SIG-M5 (cell line): ENCODE measurements at places on chromosomes 16 and 17.

DNA sequence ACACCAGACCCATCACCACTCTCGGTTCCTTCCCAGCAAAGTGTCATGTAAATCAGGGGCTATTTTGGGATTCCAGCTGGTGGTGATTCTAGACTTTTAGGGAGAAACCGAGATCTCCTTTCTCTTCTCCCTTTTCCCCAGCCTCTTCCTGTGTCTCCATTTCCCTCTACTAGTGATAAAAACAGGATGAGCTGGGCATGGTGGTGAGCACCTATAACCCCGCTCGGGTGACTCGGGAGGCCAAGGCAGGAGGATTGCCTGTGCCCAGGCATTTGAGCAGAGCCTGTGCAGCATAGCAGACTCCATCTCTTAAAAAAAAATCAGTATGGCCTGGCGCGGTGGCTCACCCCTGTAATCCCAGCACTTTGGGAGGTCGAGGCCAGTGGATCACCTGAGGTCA is 6.1 kb downstream of the TBX21 start:
- no peak for DNase-seq

DNA sequence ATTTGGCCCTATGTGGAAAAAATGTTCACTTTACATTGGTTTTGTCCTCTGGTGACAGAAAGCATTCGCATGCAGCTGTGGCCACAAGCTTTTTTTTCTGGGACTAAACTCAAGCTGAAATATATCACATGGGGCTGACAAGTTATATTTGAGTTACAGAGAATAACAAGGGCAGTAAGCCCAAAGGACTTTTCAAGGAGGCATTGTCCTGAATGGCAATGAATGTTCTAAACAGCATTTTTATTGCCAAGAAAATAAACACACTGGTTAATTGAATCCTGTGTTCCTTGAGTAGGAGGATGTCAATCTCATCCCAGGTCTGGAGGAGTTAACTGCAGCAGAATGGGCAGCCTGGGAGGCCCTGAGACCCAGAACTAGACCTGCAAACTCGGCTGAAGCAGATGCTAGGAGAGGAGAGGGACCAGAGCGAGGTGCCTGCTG is 114.5 kb downstream of the COPRS start:
- DNase-seq, result no peak

DNA sequence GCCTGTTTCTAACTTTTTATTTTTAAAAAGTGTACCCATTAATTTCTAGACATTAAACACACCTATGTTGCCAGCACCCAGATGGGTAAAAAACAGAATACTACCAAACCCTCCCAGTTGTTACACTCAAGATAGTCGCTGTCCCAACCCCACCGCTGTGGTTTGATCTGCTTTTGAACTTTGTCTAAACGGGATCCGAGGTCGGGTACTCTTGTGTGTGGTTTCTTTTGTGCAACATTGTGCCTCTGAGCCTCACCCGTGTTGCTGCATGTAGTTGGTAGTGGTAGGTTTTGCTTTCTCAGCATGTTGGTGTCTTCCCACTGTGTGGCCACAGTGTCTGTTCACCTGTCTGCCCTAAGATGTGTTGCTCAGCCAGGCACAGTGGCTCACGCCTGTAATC is 4.3 kb downstream of the KLHL36 start:
- no peak for DNase-seq

GRCh38 chr17:39951924-39952679 is 10.7 kb upstream of the GSDMA start:
- no peak for DNase-seq

GRCh38 chr17:29847527-29848400 is 82.3 kb downstream of the SSH2 start:
- no peak for DNase-seq

- no peak for DNase-seq
Measured at GRCh38 chr16:29675811-29676643, 3.0 kb upstream of the QPRT start.

GRCh38 chr17:19805006-19805405 is 56.9 kb upstream of the ALDH3A1 start:
- DNase-seq, result no peak

DNA sequence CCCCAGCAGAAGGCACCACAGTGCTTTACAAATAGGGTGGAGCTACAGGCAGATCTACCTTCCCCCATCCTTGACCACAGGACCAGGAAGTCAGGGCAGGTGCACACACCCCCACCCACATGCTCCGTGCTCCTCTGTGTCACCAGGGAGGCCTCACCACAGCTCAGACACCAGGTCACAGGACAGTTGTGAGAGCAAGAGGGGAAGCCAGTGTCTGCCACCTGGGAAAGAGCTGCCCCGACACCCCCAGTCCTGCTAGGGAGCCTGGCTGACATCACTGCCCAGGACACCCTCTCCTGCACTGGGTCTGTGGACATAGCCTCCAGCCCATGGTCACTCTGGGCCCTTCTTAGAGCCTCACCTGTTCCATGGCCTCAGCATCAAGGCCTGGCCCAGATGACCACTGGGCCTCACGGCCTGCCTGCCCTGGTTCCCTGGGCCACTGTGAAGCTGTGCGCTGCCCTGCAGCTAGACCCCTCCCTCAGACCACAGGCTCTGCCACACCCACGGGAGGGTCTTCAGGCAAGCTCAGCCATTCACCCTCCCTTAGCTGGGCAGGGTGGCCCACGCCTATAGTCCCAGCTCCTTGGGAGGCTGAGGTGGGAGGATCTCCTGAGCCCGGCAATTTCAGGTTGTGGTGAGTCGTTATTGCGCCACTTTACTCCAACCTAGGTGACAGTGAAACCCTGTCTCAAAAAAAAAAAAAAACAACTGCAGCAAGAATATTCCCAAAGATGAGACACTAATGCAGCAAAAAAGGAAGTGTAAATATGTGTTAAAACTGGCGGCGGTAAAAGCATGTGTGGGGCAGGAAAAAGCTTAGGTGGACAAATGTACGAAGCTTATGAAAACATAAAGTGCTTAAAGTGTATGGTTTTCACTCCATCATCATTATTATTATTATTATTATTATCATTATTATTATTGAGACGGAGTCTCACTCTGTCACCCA is 14.2 kb downstream of the POLR3K start:
- no peak for DNase-seq

DNA sequence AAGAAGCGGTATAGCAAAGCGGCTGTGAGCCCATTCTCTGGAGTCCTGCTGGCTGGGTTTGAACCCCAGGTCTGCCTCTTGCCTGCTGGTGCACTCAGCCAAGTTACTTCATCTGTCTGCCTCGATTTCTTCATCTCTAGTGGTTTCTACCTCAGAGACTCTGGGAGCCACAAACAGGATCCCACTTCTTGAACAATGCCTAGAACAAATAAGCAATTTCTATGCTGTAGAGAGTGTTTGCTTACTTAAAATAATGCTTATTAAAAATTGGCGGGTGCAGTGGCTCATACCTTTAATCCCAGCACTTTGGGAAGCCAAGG is 75.5 kb downstream of the CMIP start:
- peak; percentile 28 for DNase-seq

DNA sequence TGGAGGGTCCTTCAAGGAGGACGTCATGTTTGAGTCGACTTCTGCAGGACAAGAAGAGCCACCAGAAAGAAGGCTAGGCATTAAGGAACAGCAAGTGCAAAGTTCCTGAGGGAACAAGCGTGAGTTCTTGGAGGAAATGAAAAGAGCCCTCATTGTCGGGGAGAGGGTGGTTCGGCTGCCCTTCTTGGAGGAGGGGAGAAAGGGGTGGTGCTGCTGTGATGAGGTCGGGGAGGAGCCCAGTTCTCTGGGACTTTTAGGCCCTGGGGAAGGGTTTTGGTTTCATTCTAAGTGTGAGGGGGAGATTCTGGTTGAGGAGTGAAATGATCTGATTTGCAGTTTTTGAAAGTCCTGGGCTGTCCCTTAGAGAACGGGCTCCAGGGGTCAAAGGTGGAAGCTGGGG is 4.1 kb downstream of the BICDL2 start:
- DNase-seq, result no peak

DNA sequence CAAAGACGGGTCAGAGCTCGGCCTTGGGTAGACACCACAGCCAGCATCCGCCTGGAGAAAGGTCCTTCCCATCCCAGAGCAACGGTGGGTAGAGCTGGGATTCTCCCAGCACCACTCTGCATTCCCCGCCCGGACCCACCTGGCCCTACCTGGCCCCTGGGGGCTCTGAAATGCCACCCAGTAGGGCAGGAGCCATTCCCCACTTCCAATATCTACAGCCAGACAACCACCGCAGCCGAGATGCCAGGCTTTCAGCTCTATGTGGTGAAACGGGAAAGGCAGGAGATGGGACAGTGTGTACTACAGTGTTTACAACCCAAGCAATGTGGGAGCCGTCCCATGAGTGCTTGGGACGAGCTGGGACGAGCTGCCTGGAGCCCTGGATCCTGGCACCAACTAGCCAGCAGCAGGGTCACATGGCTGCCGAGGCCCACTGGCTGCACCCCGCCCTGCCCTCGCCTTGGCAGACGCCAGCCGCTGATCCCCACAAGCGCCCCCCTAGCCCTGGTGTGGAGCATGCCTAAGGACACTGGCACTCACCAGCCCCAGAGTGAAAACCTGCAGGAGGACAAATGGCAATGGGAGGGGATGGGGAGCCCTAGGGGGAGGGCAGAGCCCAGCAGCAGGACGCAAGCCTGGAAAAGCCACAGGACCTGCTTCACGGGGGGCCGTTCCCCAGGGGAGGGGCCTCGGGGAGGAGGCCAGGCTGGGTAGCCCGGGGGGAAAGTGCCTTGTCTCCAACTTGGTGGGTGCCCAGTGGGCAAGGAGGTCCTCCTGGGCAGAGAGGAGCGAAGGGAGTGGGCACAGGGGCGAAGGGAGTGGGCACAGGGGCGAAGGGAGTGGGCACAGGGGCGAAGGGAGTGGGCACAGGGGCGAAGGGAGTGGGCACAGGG is 13.5 kb downstream of the TMC6 start:
- no peak for DNase-seq

DNA sequence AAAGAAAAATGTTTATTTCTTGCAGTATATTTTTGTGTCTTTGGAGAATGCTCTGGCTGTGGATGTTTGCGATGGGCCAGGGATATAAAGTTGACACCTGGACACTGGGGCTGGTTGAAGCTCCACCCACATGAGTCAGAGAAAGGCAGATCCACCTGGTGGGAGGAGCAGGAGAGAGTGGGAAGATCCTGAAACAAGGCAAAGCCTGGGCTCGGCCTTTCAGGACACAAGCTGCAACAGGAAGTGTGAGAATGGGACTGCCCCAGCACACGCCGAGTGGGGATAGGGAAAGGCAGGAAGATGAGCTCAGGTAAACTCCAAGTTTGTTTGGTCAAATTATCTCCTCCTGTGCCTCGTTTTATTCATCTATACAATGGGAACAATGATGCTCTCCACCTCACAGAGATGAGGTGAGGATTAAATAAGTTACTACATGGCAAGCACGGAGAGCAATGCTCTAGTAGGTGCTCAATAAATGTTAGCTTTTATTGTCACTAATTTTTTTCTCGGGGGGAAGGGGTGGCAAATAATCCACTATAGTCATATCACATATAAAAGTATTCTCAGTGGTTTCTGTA is 21.4 kb upstream of the PITPNM3 start:
- DNase-seq, result no peak

GRCh38 chr16:70018254-70018653 is 67.1 kb downstream of the CLEC18A start:
- no peak for DNase-seq

GRCh38 chr17:3033248-3033640 is 30.2 kb downstream of the OR1D5 start:
- DNase-seq, result no peak

- no peak for DNase-seq
Measured at GRCh38 chr17:80989586-80989913, 2.1 kb upstream of the CHMP6 start.

DNA sequence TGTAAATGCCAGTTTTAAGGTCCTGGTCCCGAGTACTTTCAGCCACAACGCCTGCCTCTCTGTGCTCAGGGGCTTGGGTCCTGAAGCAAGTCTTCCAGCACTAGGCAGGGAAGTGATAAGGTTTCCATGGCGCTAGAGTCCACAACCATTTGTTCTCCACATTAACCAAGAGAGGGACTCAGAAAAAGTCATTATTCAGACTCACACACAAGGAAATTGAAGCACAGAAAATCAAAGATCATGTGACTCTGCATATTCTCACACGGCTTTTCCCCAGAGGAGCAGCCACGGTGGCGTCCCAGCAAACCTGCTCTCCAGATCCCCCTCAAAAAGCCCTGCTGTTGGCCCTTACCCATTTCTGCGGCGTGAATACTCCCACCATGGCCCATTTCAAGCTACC is 9.7 kb downstream of the ENPP7 start:
- no peak for DNase-seq

DNA sequence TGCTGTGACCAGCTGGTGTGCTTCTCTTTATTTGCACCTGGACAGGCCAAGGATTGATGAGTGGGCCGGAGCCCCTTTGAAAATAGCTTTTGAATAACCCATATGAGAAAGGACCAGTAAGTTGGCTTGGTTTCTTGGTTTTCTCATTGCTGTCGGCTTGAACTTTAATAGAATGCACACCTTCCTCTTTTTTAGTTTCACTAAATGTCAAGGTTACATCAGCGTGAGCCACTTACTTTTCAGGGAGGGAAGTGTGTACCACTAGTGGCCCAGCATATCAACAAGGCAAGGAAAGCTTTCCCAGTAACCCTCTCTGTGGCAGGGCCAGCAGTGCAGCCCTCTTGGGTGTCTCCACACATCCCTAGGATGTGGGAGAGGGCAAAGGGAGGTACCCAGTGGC is 433.3 kb downstream of the CA10 start:
- no peak for DNase-seq

GRCh38 chr17:11935734-11936406 is 61.4 kb downstream of the ZNF18 start:
- no peak for DNase-seq

GRCh38 chr17:80904036-80904753 is 87.4 kb upstream of the CHMP6 start:
- no peak for DNase-seq

- no peak for DNase-seq
Measured at GRCh38 chr17:68034452-68034776, 1.1 kb upstream of the KPNA2 start.

- no peak for DNase-seq
Measured at GRCh38 chr16:81324808-81325207, 10.0 kb downstream of the GAN start.

- DNase-seq, result no peak
Measured at GRCh38 chr17:35890774-35891155, 10.6 kb upstream of the CCL5 start.

- DNase-seq, result no peak
Measured at GRCh38 chr16:57740423-57741071, 5.0 kb downstream of the KATNB1 start.

- DNase-seq, result no peak
Measured at GRCh38 chr17:45966606-45967280, 32.3 kb upstream of the STH start.

- no peak for DNase-seq
Measured at GRCh38 chr17:65417406-65418221, 143.8 kb downstream of the AXIN2 start.
